ENCODE measurements at places on chromosomes 2 and 18.

- no peak for DNase-seq
Measured at GRCh38 chr2:200092235-200092634, 136.9 kb downstream of the MAIP1 start.

GRCh38 chr18:55247032-55247431 lies 287.8 kb upstream of the CCDC68 start:
- DNase-seq, result no peak

DNA sequence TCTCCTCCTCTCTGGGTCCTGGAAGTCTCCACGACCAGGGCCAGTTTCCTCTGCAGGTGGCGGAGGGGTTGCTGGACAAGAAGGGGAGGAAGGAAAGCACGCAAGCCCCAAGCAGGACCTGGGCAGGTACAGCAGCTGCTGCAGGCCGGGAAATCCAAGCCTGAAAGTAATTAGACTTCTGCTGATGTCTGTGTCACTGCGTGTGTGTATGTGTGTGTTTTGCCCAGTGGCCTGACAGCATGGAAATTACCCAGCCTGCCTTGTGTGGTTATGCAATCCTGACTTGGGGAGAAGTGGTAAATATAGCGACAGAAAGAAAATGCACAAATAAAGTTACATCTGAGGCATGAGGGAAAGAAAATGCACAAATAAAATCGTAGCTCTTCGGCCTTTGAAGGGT lies 121.8 kb upstream of the ZBTB14 start:
- DNase-seq, result no peak

DNA sequence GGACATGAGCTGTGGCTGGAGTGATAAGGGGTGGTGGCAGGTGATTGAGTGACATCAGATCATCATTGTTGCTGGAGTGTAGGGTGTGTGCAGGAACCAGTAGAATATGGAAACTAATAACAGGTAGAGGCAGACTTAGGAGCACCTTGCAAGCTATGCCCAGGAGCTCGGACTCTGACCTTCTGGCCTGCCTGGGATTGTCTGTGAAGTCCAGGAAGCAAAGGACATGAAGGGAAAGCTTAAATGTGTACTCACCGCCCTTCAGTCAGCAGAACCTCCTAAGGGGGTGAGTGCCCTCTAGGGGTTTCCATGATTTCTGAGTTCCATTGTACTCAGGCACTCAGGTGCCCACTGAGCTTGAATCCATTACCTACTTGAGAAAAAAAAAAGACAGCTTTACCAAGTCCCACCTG lies 104.2 kb downstream of the CRIM1 start:
- no peak for DNase-seq

DNA sequence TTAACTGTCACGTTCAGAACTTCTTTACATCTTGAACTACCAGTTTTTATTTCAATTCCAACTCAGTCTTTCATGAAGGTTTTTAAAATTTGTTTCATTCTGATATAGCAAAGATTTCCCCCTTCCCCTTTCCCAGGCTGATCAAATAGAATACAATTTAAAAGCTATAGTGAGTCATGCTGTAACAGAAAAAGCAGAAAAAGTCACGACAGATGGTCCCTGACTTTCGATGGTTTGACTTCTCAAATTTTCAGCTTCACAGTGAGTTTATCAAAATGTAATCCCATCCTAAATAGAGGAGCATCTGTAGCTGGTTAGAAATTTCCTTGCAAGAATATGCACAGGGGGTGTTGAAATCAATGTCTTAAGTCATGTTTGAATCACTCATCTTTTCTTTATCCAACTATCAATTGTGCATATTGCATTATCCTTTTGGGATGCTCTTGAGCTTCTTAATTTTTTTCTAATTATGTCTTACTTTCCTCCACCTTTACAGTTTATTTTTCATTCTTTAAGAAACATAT lies 500.3 kb downstream of the LRP1B start:
- DNase-seq, result no peak

DNA sequence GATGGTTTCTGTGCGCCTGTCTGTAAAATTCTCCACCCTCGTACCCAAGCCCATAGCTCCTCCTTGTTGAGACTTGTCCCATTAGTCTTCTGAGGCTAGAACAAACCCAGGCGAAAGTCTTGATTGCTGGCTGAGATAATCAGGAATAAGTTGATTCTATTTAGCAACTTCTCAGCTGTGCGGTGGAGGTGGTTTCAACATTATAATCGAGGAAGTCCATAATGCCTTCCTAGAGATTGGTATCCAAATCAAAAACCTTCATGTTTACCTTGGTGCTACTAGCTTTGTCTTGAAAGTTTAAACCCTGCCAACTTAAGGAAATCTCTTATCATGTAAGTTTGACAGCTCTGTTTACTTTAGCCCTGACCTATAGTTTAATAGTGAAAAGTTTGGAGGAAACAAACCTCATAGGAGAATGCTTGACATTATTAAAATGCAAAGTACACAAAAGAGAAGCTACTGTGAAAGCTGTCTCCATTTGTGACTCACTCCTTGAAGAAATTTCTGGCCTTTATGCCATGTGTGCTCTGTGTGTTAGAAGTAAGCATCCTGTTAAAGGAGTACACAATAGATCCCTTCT lies 36.6 kb upstream of the DSC1 start:
- no peak for DNase-seq

GRCh38 chr2:217626926-217627325 lies 375.9 kb downstream of the TNS1 start:
- no peak for DNase-seq

- no peak for DNase-seq
Measured at GRCh38 chr2:41194230-41194629, 742.3 kb upstream of the SLC8A1 start.

- DNase-seq, result no peak
Measured at GRCh38 chr18:5057386-5058348, 139.4 kb downstream of the AKAIN1 start.

DNA sequence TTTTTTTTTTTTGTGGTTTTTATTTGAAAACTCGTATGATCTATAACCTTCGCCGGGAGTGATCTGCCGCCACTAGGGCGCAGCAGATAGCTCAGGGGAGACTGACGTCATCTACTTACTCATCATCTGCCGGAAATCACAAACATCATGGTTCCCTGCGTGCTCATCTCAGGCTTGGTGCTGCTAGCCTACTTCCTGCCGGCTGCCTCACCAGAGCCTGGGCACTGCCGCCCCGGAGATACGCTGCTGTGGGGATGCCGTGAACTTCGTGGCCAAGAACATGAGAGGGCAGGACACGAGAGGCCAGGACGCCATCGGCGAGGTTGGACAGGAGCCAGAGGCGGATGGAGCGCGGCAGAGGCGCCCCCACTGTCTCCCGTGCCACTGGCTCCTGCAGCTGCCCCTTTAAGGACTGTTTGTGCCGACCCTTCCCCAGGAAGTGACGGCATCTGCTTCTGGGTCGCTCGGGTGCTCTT lies 68.8 kb downstream of the DOK6 start:
- DNase-seq, result no peak

DNA sequence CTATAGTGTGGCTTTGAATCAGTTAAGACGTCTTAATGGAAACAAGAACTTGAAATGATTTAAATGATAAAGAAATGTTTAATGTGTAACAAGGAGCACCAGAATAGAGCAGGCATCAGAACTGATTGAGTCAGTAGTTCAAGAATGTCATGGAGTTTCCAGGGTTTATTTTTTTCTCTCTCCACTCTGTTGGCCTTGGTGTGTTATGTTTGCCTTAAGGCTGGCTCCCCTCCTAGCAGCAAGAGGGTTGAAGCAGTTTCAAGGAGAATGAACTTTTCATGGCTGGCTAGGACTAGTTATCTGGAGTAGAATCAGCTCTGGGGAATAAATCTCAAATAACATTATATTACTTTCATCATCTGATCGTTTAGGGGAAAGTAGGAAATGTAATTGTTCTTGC lies 13.4 kb upstream of the GLS start:
- no peak for DNase-seq

- no peak for DNase-seq
Measured at GRCh38 chr2:30978044-30978443, 160.2 kb downstream of the GALNT14 start.

GRCh38 chr18:56992777-56993176 lies 154.1 kb upstream of the BOD1L2 start:
- DNase-seq, result no peak

- no peak for DNase-seq
Measured at GRCh38 chr2:65129286-65129825, 550 bp downstream of the RAB1A start.

DNA sequence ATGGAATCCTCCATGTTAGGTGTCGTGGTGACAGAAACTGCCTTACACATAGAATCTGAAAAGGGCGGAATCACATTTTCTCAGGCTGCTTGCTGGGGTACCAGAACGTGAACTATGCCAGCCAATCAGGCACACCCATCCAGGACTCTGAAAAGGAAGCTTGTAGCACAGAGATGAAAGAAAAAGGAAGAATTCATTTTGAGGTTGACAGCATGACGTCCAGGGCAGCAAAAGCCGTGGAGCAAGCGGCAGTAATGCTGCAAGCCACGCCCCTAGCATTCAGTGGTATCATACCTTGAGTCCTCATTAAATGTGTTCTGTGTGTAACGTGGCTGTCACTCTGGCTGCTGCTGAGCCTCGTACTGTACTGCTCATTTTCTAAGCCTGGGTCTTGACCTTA lies 304.0 kb downstream of the DYSF start:
- DNase-seq, result no peak

GRCh38 chr2:113965644-113966043 lies 75.8 kb downstream of the ACTR3 start:
- no peak for DNase-seq

DNA sequence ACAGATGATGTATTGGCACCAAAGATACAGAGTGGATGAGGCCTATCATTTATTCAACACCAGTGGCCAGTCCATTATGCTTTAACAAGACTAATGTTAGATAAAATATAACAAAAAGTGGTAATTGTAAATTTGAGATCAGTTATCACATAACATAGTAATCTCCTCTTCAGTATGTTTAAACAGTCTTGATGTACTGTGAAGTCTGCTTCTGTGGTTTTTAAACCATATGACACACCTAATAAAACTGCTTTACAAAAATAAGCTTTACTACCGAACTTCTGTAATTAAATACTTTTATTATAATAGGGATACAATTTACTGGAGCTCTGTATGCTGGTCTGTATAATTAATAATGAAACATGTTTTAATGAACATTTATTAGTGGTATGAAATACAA lies 2156.1 kb upstream of the CELF4 start:
- no peak for DNase-seq

DNA sequence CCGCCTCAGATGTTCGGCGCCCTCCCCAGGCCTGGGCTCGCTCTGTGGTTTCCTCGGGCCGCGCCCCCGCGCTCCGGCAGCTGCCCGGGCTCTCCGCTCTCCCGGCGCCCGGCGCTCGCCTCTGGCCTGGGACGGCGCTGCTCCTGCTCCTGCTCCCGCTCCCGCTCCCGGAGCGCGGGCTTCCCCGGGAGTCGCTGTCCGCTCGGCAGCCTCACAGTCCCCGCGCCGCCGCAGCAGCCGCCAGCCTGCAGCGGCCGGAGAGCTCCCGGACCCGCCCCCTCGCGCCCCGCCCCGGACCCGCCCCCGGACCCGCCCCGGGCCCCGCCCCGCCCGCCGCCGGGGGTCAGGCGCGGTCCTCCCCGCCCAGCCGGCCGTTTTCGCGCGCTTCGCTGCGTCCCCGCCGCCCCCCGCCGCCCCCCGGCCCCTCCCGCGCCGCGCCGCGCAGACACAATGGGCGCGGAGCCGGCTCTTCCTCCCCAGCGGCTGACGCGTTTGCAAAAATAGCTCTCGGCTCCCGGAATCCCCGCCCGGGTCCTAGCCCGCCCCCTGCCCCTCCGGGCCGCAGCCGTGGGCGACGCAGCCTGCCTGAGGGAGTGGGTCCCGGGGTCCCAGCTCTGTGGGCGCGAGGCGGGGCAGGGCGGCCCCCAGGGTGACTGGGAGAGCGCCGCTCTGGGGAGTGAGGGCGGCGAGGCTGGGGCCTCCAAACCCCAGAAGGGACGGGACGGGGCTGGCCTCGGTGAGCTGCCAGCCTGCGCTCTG lies at the start of gene ARL4C:
Gene ARL4C, minus strand, starts transcription at position 247 of the 759 bp plus-strand sequence. CDS start 495 bp downstream, outside the sequence.
- no peak for DNase-seq

- DNase-seq, result no peak
Measured at GRCh38 chr2:133457861-133458260, 110.4 kb downstream of the NCKAP5 start.

GRCh38 chr2:48562281-48562680 lies 32.3 kb downstream of the STON1 start:
- DNase-seq, result no peak

DNA sequence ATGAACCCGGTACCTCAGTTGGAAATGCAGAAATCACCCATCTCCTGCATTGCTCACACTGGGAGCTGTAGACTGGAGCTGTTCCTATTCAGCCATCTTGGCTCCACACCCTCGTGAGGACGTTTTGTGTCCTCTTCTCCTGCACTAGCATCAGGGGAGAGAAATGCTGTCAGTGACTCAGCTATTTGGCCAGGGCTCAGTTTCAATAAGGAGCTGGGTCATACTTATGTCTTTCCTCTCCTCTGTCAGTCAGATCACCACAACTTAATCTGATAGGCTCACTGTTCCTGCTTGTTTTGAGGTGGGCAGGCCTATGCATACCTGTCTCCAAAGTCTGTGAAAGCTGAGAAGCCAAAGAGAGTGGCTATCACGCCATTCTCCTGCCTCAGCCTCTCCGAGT lies 921.2 kb downstream of the DCC start:
- DNase-seq, result no peak

GRCh38 chr2:158290225-158290624 lies 166.3 kb downstream of the CCDC148 start:
- no peak for DNase-seq
